ENCODE measurements at places on chromosomes 1 and 21.

DNA sequence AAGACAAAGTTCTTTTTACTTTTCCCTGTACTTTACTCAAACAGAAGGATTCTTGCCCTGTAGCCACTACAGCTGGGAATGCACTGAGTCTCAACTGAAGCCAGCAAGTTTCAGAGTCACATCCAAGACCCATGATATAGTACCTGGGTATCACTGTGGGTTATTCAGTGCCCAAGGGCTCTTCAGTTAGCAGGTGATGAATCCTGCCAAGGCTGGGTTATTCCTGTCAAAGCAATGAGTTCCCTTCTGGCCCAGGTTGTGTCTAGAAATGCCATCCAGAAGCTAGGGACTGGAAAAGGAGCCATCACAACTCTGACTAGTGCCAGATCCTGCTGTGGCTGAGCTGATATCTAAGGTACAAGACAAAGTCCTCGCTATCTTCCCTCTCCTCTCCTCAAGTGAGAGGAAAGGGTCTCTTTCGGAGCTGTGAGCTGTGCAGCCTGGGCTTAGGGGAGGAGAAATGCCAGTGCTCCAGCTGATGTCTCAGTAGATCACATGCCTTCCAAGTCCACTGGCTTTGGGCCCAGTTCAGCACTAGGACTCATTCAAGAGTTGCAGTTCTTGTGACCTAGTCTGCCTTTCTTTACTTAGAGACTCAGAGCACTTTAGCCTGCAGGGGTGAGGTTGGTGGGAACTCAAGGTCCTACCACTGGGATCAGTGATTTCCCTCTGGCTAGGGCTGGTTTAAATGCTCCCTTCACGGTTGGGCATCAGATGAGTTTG is 369.4 kb downstream of the TBX15 start:
- DNase-seq: no peak

- DNase-seq: no peak
These were observed 99.1 kb downstream of the CD247 start for GRCh38 chr1:167419245-167419644.

GRCh38 chr1:147547065-147547464 is 5.8 kb downstream of the BCL9 start:
- DNase-seq: no peak

- no peak for DNase-seq
These were observed 15.3 kb downstream of the GABPA start for GRCh38 chr21:25750085-25750484.

DNA sequence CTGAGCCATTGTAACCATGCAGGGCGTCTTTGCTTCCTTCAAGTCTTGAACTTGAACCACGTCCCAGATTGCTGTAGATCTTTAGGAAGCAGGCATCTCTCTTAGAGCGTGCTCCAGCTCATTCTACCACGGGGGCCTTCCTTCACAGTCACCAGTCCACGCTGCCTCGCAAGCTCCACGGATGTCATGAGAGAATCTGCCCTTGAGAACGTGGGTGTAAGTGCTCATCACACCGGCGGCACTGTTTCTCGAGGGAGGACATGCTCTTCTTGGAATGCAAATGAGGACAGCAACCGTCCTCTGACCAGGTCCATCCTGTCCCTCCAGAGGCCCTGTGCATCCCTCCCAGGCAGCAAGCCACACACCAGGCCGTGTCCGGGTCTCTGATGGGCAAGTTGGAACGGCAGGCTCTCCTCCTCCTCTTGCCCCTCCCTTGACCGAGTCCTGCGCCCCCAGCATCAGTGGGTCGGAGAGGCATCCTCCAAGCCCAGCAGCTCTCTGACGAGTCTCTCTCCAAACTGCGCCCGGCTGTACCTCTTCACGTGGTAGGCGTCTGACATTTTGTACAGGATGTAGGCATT is 103.1 kb downstream of the PGBD5 start:
- no peak for DNase-seq

GRCh38 chr1:93453911-93454310 is 6.0 kb downstream of the FNBP1L start:
- no peak for DNase-seq

- DNase-seq: no peak
These were observed 435.2 kb upstream of the KAZN start for GRCh38 chr1:14163246-14163645.

- DNase-seq: no peak
These were observed 83.9 kb downstream of the ADAMTS1 start for GRCh38 chr21:26761174-26761915.

GRCh38 chr1:224533517-224533916 is 82.6 kb upstream of the CNIH3 start:
- no peak for DNase-seq

GRCh38 chr1:9942399-9942938 is 722 bp downstream of the LZIC start:
- no peak for DNase-seq

DNA sequence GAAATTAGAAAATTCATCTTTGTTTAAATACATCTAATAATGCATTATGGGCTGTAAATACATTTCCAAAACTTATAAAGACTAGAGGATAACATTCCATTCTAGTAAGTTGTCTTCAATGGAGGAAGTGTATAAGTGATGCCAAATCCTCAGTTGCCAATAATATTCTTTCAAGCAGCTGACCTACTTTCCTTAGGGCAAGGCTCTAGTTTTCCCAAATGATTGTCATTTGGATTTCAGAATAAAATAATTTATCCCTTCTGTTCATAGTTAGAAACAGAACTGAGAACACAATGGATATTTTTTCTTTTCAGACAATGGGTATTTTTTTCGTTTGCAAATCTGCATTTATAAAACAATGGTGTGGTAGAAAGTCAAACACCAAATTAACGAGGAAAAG is 354.9 kb upstream of the ADAMTS5 start:
- no peak for DNase-seq

- no peak for DNase-seq
These were observed 54.7 kb downstream of the MAP3K7CL start for GRCh38 chr21:29185172-29185571.

DNA sequence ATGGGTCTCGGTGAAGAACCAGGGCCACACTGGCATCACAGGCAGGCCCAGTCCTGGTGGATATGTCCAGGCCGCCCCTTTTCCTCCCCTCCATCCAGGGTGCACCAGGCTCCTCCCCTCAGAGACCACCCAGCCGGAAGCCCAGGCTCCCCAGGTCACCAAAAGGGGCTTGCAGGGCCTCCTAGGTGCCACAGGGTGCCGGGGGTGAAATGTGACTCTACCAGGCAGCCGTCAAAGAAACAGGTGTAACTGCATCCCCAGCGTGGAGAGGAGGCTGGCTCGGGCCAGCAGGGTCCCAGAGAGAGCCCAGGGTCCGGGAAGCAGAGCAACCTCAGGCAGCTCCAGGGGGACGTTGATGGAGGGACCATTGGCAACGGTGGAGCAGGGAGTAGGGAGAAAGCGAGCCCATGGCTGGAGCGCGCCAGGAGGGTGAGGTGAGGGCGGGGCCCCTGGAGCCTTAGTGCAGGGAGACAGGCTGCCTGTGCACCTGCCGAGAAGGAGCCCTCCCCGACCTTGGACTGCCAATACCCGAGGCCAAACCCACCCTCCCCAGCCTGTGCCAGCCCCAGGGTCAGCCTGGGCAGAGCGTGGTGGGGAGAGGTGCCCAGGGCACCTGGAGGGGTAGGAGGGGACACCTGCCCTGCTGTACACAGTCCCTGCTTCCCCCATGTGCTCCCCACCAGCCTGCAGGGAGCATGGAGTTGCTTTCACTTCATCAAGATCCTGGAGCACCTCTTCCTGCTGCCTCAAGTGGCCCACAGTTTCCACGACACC is 48.3 kb upstream of the POFUT2 start:
- no peak for DNase-seq

GRCh38 chr1:226627050-226627755 is 78.6 kb downstream of the STUM start:
- DNase-seq: no peak

DNA sequence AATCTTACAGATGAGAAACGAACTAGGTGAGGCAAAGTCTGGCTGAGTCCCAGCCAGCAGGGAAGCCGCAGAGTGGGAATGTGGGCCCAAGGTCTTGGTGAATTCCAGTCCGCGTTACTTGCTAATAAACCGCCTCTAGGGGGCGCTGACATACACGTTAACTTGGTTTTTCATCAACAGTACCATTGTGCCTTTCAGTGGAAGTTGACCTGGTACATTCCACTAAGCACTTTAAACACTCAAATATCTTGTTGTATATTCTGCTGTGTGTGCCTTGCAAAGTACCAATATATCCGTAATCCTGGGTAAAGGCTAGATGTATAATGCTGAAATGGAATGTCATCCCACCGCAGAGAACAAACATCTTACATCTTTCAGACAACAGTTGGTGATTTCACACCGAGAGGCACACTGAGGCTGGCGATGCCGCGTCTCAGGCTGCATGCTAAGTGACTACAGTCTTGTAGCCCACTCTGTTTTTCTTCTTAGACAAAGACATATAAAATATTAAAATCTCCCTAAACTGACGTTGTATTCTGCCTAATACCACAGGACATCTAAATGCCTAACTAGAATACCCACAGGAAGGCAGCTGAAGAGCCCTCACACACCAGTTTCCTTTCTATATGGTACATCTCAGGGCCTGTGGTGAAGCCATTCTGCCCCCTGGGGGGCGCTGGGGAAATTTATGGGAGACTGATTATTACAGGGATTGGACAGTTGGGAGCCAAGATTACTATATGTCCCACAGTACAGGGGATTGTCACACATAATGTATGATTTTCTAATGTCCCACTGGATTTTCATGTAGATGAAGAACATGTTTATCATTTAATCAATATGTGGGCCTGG is 49.2 kb upstream of the C1orf198 start:
- peak; percentile 61 for DNase-seq

- DNase-seq: no peak
These were observed 1.8 kb upstream of the COA6 start for GRCh38 chr1:234371414-234371813.

GRCh38 chr1:2921970-2922686 is 99.1 kb upstream of the ACTRT2 start:
- DNase-seq: no peak

GRCh38 chr1:32622806-32623681 is 27.3 kb downstream of the ZBTB8OS start:
- DNase-seq: no peak

DNA sequence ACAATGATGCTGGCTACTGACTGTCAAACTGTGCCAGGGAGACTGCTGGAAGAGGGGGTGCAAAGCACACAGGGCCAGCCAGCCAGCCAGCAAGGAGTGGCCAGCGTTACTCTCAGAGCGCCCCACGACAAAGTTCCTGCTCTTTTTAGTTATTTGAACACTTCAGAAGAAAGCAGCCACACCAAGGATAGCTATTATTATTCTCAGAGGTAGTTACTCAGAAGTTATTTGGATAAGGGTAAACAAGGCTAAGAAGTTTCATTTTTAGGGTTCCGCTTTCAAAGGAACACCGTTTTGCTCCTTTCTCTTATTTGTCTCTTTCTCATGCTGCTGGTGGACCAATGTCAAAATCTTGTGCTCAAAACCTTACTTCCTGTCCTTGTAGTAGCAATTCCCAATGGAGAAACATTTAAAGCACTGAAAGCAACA is 59.9 kb downstream of the VANGL2 start:
- no peak for DNase-seq

DNA sequence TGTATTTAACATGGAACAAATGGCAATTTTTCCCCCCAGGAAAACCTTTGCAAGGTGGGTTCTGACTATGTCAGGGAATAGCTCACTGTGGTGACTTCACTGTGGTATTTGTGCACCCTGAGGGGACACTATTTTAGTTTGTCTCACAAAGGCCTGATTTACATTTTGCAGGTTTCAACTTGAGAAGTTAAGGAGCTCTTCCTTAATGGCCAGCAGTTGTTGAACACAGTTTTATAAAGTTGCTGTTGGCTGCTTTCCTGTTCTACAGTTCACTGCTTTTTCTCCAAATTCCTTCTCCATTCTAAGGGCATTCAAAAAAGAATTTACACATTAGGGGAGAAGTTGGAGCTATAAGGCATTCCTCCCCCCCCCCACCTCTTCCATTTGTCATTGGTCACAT is 4.6 kb downstream of the LAMC1 start:
- no peak for DNase-seq

DNA sequence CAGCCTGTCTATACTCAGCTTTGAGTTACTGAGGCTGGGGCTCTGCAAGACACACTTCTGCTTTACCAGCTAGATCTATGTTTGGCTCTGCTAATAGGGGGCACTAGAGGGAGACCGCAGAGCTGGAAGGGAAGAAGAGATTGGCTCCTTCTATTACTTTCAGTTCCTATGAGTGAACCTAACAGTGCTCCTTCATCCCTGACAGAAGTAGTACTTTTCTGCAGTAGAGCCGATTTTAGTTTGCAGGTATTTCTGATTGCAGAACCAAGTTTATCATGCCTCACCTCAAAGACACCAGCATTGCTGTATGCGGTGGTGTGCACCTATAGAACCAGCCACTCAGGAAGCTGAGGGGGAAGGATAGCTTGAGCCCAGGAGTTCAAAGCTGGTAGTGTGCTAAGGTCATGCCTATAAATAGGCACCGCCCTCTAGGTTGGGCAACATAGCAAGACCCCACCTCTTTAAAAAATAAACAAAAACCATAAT is 5.7 kb upstream of the ZDHHC18 start:
- DNase-seq: no peak

DNA sequence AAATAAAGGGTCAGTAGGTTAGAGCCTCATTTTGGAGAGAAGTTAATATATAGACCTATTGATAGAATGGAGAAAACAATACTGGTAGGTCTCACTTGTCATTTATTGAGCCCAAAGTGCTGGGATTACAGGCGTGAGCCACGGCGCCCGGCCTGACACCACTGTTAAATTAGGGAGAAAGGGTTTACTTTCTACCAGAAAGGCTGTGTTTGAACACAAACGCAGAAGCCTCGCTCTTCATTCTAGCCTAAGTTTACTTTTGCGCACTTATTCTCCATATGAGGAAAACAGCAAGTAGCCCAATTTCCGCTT is 710 bp upstream of the PRPF3 start:
- DNase-seq: no peak

GRCh38 chr21:46191686-46192575 is 7.7 kb upstream of the SPATC1L start:
- DNase-seq: no peak

DNA sequence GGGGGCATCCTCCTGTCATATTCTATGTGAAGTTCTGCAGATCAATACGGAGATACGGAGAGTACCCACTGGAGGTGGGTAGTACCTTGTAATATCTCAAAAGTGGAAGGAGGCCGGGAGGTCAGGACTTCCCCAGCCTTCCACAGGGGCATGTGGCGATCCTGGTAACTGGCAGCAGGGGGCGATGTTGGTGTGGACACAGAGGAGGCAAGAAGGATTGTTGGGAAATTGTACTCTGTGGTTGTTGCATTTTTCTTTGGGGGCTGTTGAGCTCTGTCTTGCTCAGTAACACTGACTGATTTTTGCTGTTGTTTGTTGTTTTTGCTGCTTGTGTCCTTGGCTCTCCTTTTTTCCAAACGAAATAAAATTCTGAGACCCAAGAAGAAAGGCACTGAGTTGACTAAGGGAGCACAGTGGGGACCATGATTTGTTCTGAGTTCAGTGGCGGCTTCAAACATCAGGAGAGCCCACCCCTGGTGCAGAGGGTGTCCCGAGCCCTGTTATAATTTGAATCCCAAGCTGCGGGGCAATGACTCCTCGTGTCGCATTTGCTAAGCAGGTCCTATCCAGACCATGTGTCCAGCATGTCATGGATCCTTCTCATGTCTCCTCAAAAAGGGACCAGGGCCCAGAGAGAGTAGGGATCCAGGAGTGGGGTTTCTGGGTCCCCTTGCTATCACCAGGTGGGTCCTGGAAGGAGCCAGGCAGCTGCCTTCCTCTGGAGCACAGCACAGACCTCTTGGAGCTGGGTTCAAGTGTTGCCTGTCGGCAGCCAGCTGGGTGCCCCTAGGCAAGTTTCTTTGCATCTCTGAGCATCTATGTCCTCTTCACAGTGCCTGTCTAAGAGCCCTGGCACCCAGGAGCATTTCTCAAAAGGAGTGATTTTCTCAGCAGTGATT is 22.8 kb downstream of the LHX4 start:
- no peak for DNase-seq

Data from stimulated activated CD8-positive, alpha-beta memory T cell treated with anti-CD3 and anti-CD28 coated beads, Interleukin-4, amount 100 ng/mL, for 1 hour (primary cell).